ENCODE measurements at places on chromosomes 6 and 20. TPM values are rescaled to one million over a fixed set of nuclear protein-coding genes. Genes with fewer than 3 reads are reported as not detected.

DNA sequence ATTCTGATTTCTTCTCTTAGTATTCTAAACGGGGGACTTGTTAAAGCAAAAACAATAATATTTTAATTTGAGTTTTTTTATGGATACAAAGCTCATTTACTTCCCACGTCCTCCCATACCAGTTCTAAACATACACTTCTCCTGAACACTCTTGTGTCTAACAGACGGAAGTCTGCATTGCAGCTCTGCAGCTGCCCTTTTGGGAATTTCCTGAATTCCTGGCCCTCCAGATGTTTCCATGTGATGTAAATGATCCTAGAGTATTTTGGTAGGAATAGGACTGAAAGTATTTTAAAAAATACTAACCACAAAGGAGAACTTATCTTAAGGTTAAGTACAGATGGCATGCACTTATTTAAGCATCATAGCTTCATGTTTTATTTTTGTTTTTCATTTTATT, 886.7 kb downstream of the TBC1D32 start:
- no peak for DNase-seq

GRCh38 chr20:13661070-13661685, 22.4 kb upstream of the TASP1 start:
- no peak for DNase-seq

- DNase-seq = no peak
These were observed 54.6 kb downstream of the MAN1A1 start for GRCh38 chr6:119294984-119295383.

DNA sequence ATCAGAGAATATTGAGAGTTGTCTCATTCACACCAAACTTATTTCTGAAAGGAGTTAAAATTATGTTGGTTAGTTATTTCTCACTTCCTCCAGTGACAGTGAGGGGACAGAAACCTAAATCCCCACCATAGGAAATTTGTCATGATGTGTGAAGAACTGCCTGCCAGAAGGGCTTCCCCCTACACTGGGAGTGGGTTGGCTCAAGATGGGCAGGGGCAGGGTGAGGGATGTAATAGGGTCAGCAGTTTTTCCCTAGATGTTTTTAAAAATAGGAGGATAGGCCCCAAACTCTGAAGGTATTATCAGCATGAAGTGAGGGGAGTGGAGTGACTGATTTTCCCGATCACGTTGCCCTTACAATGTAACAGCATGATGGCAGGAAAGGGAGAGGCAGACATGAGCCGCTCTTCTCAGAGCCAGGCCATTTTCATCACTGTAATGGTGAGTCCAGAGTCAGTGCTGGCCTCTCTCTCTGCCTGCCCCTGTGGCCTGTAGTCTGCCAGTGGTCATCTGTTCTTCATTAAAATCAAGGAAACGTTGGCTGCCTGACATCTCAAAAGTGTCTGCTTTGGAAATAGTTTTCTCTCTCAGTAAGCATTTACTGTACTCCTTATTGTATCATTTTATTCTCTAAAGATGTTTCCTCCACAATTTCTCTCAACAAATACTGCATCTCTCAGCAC, 59.8 kb upstream of the SYNJ2 start:
- no peak for DNase-seq

Gene RPN2
- 702 TPM for total RNA-seq

GRCh38 chr6:97067045-97067444, 142.5 kb downstream of the KLHL32 start:
- no peak for DNase-seq

- no peak for DNase-seq
These were observed 336.8 kb upstream of the SASH1 start for GRCh38 chr6:148005806-148006205.

GRCh38 chr6:87356181-87356580, 11.6 kb downstream of the C6orf163 start:
- DNase-seq = no peak

DNA sequence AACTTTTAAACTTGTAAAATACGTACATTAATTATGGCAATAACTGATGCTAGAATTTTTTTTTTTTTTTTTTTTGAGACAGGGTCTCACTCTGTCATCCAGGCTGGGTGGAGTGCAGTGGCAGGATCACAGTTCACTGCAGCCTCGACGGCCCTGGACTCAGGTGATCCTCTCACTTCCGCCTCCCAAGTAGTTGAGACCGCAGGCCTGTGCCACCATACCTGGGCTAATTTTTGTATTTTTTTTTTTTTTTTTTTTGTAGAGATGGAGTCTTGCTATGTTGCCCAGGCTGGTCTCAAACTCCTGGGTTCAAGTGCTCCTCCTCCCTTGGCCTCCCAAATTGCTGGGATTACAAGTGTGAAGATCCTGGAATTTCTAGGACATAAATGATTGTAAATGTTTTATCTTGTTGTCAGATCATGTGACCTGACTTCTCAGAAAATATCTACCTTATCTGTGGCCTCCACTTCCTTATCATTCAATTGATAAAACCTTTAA, 2.2 kb upstream of the CD2AP start:
- no peak for DNase-seq

Gene TOX2
- total RNA-seq = 0.37 TPM

GRCh38 chr6:143707697-143708096, 29.9 kb downstream of the PHACTR2 start:
- DNase-seq = no peak

DNA sequence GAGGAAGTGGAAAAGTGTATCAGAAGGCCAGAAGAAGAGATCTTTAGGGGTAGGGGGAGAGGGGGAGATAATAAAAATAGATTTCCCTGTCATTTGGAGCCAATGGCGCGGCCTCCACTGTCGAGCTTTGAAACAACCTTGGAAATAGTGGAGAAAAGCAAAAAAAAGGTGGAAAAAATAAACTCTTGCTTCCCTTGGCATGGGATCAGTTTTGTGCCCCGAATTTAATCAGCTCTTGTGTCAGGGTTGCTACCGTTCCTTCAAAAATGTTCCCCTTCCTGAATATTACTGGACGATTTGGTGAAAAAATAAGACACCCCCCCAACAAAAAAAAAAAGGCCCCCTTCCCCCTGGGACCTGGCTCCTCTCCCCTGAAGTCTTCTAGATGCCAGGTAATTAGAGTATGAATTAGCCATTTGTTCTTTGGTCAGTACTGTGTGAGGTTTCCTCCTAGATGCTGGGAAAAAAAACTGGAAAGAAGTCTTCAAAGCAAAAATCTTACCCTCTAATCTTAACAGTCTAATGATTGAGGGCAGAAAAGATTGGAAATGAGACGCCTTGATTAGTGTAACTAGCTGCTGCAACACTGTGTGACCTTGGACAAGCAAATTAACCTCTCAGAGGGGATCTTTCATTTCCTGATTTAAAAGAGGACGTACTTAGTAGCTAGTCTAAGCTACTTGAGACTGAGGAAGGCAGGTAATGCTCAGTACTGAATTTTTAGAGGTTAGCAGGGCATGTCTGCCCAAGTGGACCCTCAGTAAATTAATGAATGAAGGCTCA, 872 bp upstream of the RBM39 start:
- peak; percentile 59 for DNase-seq

Gene LHFPL5
- not detected for total RNA-seq

DNA sequence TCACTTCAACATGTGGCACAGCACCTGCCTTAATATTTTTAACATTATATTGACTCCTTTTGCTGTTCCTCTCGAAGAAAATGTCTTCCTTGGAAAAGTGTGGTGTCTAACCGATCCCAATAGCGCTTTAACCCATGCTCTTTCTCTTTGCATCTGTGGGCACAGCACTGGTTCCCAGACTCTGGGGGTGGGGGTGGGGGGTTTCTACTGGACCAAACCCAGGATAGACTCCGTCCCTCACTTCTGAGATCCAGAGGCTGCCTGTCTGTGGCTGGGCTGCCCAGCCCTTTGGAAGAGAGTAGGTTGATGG, 3.9 kb upstream of the ZNF292 start:
- no peak for DNase-seq

DNA sequence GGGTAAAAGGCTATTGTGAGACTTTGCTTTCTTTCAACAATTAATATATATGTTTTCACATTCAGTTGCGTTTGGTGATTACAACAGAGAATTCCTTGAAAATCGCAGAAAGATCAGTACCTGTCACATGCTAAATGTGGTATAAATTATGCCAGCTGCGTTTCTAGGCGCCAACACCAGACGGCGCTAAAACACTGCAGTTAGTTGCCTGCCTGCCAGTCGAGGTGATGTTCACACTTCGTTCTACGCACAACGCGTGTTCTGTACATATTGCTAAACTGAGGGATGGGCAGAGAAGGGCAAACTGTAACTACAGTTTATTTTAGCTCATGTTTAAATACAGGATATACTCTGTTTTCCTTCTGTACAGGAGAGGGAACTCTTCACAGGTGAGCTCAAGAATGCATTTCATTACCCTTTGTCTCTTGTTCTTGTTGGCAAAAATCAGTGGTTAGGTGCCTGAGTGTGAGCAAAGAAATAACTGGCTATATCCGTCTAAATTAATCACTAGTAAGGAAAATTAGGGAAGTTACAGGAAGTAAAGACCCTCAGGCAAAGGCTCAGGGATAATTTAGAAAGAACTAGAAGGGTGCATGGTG, 100.1 kb upstream of the RGS17 start:
- peak; percentile 68 for DNase-seq

Gene DOK5
- 2.8 TPM for total RNA-seq

- DNase-seq = no peak
These were observed 1.1 kb upstream of the PSMB8 start for GRCh38 chr6:32844839-32845383.

Gene SYNDIG1
- total RNA-seq = not detected

All from SK-MEL-5 (cell line).